Fibroblast of the conjunctiva (primary cell): ENCODE measurements at places on chromosomes 12 and 14.

DNA sequence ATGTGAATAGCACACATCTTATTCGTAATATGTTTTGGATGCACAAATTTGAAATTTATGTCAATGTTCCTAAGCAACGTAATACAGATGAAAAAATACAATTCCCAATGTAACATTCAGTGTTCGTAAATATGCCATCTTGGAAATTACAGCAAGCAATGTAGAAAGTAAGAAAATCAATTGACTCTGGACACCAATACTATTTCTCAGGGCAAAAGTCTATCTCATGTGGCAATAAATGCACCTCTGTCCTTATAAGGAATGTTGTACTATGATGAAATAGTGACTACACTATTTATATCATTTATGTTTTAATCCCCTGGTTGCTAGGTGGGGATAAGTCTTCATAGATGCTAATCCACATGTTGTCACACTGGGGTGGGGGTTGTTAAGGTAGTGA lies 251.2 kb downstream of the GXYLT1 start:
- DNase-seq = no peak

DNA sequence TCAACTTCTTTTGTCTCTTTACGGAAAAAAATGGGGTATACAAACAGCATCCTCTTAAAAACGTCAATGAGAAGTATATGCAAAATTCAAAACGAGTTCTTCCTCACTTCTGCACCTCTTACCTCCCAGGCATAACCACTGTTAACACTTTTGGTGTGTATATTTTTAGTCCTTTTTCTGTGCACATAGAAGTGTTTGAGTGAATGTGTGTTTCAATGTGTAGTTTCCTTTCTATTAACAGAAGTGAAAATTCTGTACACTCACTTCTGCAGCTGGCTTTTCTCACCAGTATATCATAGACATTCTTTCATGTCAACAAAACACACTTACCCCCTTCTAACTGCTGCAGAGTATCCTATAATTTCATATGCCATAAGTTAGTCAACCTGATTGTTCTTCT lies 5.4 kb downstream of the UBR7 start:
- DNase-seq = no peak

DNA sequence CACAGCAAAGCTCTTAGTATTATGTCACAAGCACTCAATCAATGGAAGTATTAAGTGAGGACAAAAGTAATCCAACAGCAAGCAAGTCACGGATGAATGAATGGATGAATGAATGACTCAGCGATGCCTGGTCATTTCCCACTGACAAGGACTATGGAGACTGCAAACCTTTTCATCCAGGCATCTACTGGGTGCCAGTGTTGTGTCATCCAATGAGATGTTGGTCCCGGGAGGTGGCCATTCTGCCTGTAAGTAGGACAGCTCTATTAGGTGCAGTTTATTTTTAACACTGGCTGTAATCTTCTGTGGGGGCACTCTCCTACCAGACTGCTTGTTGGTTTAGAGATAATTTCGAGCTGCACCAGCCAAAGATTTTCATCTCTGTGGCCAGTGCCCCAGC lies 39.4 kb downstream of the STAB2 start:
- peak; percentile 9 for DNase-seq

DNA sequence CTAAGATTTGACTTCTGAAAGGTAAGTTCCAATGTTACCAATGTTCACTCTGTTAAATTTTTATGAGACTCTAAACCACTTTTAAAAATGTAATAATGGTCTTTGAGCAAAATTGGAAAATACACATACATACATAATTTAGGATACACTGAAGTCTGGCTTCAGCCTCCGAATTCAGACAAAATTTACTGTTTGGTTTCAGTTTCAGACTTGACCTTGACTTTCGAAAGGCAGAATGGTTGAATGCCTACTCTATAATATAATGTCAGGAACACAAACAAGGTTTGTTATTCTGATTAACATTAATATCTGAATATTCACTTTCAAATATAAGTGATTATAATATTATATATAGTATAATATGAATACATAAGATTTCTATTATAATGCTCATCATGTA lies 74.1 kb upstream of the KRAS start:
- no peak for DNase-seq

DNA sequence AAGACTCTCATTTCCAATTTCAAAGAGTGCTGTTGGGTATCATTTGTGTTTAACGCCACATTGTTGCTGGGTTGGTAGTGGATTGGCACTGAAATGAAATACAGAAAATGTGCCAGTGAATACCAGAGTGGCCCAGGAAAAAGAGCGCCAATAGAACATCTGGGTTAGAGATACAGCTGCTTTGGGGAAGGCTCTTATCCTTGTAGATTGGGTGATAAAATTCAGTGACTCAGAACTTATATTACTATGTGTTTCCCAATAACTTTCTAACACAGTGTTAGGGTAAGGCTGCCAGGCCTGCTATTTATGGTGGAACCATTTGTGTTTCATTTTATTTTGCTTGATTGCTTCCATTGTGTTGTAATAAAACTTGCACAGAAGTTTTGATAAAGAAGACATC lies 168.2 kb upstream of the SSTR1 start:
- no peak for DNase-seq

GRCh38 chr14:95146079-95146771 lies 11.1 kb downstream of the DICER1 start:
- DNase-seq = no peak

DNA sequence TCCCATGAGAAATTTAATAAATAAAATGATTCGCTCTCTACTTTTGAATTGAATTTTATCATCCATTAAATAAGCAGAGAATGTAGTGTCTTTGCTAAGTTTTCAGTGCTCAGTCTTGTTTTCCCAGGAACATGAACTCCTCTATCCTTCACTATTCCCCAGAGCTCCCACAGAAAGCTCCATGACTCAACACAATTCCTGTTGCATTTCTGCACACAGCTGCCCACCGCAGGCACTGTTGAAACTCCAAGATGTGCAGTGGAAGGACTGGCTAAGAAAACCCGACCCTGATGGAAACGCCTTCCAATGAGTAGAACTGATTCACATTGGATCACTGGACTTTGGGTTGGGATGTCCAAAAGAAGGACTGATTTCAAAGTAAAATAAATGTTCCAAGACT lies 202.4 kb upstream of the AMIGO2 start:
- DNase-seq = no peak

GRCh38 chr12:124625867-124626675 lies 58.7 kb upstream of the NCOR2 start:
- DNase-seq = peak; percentile 82

DNA sequence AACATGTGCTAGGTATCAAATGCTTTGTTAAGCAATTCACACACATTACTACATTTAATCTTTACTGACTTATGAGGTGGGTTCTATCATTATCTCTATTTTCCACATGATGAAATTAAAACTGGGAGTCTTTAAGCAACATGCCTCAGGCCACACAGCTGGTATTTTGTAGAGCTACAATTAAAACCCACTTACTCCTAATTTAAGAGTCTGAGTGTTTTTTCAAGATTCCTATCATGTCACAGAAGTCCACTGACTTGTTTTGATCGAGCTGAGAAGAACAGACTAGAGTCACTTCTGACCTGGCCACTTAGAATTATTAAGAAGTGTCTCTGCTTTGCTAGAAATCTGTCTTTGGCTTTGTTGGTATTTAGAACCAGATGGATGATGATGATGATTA lies 670.7 kb downstream of the NRXN3 start:
- no peak for DNase-seq

DNA sequence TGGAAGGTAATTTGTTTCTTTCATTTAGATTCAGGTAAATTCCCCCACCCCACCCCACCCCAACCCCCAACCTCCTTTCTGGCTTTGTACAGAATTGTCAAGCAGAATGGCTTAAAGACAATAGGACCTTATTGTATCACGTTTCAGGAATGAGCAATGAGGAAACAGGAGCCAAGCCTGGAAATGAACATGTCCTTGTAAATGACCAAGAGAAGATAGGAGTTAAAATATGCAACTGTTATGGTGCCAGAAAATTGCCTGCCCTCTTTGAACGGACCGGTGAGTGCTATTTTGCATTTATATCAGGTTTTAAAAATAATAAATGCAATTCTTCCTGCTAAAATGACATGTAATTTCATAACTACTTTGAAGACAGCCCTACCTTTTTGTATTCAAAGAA lies 141.6 kb upstream of the PELI2 start:
- DNase-seq = no peak

DNA sequence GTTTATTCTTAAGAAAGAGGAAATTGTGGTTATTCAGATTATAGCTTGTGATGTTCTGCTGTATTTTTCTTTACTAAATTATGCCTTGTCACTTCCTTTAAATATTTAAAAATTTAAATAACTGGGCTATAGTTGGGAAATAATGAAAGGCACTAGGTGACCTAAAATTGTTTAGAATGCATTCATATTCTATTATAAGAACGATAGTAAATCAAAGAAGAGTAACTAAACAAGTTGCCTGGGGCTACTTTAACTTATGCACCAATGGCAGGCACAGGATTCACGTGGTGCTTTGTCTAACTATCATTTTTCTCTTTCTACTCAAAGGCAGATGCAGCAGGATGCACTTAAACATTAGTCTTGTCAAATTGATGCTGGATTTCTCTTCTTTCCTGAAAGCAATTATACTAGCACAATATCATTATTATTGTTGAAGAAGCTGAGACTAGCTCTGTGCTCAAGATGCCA lies 190.7 kb upstream of the PPFIA2 start:
- DNase-seq = no peak

- DNase-seq = no peak
Measured at GRCh38 chr14:53500191-53500590, 347.1 kb upstream of the DDHD1 start.

DNA sequence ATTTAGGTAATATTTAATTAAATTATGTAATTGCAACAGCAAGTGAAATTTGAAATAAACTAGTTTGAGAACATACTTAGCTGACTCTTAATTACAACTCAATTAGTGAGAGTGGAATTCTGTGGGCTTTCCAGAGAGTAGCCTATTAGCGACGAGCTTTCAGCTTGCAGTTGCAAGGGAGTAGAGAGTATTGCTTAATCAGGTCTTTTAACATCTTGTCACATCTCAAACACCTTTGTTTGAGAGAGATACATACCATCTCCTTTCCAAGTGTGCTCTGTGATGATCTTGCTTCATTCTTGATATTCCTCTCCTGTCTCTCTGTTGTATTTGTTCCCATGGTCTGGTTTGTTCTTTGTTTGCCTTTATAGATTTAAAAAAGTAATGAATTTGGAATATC lies 7.7 kb downstream of the PPP4R4 start:
- no peak for DNase-seq

GRCh38 chr12:43676183-43676813 lies 82.3 kb downstream of the PUS7L start:
- peak; percentile 1 for DNase-seq

DNA sequence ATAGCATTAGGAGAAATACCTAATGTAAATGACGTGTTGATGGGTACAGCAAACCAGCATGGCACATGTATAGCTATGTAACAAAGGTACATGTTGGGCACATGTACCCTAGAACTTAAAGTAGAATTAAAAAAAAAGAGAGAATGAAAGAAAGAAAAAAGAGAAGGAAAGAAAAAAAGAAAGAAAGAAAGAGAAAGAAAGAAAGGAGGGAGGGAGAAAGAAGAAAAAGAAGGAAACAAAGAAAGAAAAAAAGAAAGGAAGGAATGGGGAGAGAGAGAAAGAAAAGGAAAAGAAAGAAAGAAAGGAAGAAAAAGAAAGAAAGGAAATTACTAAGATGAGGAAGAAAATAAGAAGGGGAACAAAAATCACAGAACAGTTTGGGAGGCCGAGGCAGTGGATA lies 925.5 kb downstream of the LRFN5 start:
- DNase-seq = no peak

GRCh38 chr14:105026033-105026785 lies 5.3 kb upstream of the CDCA4 start:
- no peak for DNase-seq

GRCh38 chr12:120625557-120626419 lies 14.6 kb upstream of the CABP1 start:
- no peak for DNase-seq

GRCh38 chr14:102775855-102776760 lies 1.1 kb upstream of the TRAF3 start:
- peak; percentile 29 for DNase-seq

DNA sequence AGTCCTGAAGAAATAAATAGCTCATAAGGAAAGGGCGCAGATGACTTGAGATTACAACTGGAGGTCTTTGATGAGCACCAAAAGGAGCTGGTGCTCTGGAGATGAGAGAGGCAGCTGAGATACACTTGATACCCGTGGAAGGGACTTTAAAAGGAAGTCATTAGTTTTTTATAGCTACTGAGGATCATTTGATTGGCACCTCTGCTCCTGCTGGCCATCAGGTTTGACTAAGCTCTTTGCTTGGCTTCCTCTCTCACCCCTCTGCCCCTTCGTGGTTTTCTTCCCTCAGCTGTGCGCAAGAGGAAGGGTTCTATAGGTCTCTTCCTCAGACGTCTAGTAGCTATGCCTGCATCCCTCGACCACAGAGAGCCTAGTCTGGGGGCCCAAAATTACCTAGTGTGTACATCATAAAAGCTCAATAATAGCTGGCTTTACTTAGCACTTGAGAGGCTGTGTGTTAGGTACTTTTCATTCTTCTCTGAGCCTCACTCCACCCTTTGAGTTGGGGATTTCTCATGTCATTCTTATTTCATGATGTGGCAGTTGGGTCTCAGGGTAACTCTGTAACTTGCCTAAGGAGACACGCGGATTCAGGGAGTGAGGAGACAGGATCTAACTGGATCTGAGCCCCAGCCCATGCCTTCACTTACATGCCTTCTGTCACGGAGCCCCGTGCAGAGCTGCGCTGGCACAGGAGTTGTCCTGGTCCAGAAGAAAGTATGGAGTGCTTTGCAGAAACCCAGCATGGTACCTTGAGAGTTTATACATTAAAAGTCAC lies 68.4 kb upstream of the ASPG start:
- no peak for DNase-seq

- no peak for DNase-seq
Measured at GRCh38 chr12:8065991-8066594, at the start of gene C3AR1. C3AR1 (minus strand) TSS chr12:8066359; CDS start chr12:8060185, 6,174 bp downstream.

DNA sequence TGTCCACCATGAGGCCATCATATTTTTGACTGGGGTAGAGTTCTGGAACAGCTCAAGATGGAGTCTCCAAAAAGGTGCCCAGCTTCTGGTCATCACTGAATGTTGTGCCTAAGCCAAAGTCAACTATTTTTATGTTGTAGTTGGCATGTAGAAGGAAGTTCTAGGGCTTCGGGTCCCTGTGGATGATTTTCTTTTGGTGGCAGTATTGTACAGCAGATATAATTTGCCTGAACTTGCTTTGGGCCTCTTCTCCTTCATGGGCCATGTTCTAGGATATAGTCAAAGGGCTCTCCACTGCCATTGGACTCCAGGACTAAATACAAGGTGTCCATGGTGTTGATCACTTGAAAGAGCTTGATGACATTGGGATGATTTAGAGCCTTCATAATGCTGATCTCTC lies 143.6 kb downstream of the SLC38A4 start:
- DNase-seq = no peak

GRCh38 chr12:77229640-77230442 lies 164.5 kb upstream of the E2F7 start:
- DNase-seq = peak; percentile 88

DNA sequence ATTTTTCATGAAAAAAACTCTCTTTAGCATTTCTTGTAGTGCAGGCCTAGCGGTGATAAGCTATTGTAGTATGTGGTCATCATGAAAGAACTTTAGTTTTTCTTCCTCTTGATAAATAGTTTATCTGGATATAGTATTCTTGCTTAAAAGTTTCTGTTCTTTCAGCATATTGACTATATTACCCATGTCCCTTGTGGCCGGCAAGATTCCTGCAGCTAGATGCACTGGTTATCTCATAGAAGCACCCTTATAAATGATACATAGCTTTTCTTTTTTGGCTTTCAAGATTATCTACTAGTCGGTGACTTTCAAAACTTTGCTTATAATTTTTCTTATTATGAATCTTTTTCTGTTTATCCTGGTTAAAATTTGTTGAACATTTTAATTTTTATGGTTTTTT lies 234.8 kb downstream of the ALG10 start:
- DNase-seq = no peak

GRCh38 chr12:104426926-104427546 lies 29.7 kb upstream of the CHST11 start:
- no peak for DNase-seq
